ENCODE measurements at places on chromosomes 1 and 21.

- DNase-seq: no peak
These were observed 100.5 kb downstream of the GLIS1 start for GRCh38 chr1:53638360-53639035.

- no peak for DNase-seq
These were observed 52.8 kb downstream of the SPSB1 start for GRCh38 chr1:9345471-9345870.

- DNase-seq: no peak
These were observed 38.5 kb downstream of the IGFN1 start for GRCh38 chr1:201229095-201229494.

DNA sequence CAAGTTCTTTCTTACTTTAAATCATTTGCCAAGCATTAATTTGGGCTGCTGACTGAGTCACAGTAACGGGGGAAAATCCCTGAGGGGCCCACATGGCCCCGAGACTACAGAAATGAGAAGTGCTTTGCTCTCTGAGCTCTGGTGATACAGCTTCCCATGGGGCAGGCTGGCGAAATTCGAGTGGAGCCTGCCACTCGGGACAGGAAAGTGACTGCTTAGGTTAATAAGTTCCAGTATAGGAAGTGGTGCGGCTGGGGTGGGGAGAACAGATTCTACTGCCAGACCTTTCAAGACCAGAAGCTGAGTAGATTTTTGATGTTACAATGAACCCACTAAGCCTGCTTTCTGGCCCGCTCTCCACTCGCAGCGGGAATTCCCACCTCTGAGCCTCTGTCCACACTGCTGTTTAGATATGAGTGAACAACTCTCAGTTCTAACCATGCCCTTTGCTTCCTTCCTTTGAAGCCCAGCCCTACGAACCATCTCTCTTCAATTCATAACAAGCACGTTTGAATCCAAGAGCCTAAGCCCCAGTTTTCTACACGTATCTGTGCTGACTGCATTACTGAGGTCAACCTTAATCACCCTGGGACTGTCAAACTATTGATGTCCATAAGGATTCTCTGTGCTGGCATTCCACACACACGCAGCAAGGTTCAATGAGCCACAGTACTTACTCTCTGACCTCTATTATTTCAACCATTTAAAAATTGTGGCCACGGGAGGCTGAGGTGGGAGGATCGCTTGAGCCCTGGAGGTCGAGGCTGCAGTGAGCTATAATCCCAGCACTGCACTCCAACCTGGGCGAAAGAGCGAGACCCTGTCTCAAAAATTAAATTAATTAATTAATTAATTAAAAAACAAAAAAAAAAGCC, 9.6 kb downstream of the ZBTB17 start:
- peak; percentile 67 for DNase-seq

GRCh38 chr1:4144349-4144971, 244.4 kb upstream of the C1orf174 start:
- no peak for DNase-seq

DNA sequence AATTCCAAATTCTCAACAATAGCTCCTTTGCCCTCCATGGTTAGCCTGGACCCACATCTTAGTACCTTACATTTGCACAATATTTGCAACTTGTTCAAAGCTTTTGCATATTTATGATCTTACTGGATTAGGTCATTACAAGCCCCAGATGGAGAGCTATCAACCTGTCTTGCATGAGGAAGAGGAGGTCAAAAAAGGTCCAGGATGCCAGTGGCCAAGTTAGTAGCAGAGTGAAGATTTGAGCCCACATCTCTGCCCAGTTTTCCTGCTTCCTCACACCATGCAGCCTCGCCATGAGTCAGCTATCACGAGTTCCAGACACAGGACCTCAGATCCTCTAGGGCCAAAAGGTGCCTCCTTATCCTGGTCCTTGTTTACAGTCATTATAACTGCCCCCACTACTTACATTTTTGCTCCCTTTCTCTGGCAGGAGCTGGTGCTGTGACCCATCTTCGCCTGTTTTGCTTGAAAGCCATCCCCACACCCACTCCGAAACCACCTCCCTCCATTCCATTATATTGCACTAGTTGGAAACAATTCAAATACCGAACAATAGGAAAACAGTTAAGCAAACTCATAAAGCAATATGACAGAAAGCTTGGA, 5.0 kb upstream of the AHCYL1 start:
- no peak for DNase-seq

DNA sequence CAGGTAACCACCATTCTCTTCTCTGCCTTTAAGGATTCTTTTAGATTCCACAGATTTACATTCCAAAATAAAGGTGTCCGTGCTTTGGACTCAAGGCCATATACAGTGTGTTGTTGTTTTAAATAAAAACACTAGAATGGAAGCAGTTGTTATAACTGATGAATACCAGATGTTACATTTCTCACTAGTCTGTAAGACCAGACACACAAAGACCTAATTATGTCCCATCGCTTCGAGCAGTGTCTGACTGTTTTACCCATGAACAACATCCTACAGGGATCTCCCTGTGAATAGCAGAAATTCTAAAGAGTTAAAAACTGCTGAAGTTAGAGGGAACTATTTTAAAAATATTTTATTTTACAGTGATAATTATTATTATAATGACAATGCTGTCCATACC, 574.7 kb upstream of the ZP4 start:
- DNase-seq: no peak

GRCh38 chr1:35316264-35316663, 47.8 kb downstream of the ZMYM4 start:
- no peak for DNase-seq

- no peak for DNase-seq
These were observed 8.0 kb downstream of the RUNX3 start for GRCh38 chr1:24921938-24922662.

- no peak for DNase-seq
These were observed 10.4 kb downstream of the SSU72 start for GRCh38 chr1:1564268-1564667.

GRCh38 chr1:10065344-10065685, 32.6 kb downstream of the UBE4B start:
- no peak for DNase-seq

GRCh38 chr1:222331340-222331739, 216.6 kb downstream of the HHIPL2 start:
- DNase-seq: no peak

DNA sequence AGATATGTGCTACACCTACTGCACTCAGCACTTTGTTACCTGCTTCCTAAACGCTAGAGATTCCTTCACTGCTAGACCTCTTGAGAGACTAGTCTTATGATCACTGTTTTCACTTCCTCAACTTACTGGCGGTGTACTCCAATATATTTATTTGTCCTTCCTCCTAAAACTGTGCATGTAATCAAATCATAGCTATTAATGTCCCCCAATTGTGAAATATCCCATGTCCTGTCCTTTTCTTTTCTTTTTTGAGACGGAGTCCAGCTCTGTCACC, 3.4 kb downstream of the SOAT1 start:
- DNase-seq: no peak

GRCh38 chr1:105730701-105731100, 1325.8 kb upstream of the PRMT6 start:
- no peak for DNase-seq

DNA sequence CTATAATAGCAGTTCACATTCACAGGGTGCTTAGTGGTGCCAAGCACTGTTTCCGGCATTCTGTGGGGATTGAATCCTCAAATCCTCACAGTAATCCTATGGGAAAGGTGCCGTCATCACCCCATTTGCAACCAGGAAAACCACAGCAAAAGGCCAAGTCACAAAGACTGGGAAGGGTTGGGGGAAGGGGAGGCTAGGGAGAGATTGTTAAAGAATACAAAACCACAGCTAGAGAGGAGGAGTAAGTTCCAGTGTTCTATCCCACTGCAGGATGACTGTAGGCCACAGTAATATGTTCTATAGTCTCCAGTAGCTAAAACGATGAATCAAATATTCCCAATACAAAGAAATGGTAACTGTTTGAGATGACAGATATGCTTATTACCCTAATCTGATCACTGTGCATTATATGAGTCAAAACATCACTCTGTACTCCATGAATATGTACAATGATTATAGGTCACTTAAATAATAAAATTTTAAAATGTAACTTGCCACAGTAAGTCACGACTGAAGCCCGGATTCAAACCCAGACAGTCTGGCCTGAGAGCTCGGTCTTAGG, 256.8 kb downstream of the TOMM20 start:
- no peak for DNase-seq

- DNase-seq: no peak
These were observed 65.8 kb downstream of the TRIM11 start for GRCh38 chr1:228340686-228341449.

GRCh38 chr1:85048296-85049064, at the start of gene MCOLN3:
Gene MCOLN3 (minus strand): TSS chr1:85048500. CDS start chr1:85045360, 3,140 bp downstream.
- no peak for DNase-seq

GRCh38 chr1:238281418-238281817, 390.7 kb upstream of the ZP4 start:
- DNase-seq: no peak

DNA sequence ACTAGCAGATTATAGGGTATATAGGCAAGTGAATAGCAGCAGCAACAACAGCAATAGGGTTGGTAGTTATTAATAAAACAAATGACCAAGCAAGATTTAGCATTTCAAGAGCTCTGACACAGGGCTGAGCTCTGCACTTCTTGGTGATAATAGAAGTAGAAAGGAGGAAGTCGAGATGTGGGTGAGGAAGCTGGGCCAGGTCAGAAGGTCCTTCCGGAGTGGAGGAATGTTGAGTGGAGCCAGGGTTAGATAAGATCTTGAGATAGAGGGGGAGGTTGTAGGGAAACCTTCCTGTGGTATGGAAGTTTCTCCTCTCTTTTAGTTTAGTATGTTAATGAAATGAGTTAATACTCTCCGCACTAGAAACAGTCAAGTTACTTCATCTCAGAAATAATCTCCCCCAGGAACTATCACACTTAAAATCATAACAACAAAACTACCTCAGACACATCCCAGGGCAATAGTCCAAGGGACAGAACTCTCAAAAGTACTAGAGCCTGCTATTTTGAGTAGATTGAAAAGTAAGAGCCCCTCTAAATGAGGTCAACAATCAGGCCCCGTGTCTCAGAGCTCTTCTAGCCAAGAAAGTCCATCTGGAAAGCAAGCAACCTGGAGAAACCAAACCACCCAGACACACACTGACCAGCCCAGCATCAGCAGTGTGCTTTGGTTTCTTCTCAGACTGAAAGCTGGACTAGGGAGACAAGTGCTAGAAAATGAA, 45.4 kb upstream of the ATP1B1 start:
- DNase-seq: no peak

GRCh38 chr1:219837994-219838294, 90.4 kb downstream of the SLC30A10 start:
- DNase-seq: no peak

DNA sequence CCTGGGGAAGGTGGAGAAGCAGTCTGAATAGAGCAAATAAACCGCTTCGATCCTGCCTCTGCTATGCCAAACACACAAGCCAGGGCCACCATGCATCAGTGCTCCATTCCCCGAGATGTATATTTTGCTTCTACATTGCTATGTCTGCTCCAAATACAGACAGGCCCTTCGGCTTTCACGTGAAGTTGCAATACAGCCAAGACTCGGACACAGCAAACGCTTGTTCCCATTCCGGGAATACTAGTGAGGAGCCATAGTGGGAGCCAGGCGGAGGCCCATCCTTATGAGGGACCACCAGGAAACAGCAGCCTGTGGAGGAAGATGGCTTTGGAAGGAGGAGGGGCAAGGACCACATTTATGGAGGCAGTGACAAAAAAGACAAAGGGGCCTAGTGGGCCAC, 22.6 kb downstream of the ERI3 start:
- no peak for DNase-seq

DNA sequence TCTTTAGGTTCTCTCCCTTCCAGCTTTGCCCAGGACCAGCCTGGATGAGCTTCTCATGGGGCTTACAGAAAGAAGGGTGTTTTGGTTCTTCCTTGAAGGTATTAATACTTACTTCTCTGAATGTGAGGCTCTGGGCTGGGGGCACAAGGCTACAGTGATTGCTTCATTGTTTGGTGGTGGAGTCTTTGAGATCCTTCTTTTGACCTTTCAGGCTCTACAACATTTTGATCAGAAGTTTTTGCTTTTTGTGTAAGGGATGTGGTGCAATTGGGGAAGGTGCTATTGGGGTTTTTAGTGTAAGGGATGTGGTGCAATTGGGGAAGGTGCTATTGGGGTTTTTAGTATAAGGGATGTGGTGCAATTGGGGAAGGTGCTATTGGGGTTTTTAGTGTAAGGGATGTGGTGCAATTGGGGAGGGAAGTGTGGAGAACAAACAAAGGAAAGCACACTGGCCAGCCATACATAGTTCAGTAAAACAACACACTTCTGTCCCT, 103.6 kb upstream of the IVNS1ABP start:
- no peak for DNase-seq

DNA sequence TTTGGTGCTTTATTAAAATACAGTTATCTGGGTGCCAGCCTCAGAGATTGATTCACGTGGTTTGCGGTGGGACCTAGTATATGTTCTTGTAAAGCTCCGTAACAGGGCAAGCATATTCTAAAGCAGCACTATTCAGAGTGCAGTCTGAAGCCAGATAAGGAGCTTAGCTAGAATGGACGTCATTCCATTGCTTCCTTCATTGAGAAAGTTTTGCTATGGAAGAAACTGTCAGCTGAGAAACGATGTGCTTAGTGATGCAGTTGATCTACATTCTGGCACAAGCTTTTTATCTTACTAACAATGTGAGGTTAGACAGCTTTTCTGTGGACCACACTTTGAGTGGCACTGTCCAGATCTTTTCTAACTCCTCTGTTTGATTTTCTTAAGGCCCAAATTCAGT, 26.2 kb downstream of the SLC44A3 start:
- no peak for DNase-seq

GRCh38 chr1:203317429-203318228, 12.3 kb downstream of the BTG2 start:
- no peak for DNase-seq

- no peak for DNase-seq
These were observed 346.7 kb upstream of the VAMP3 start for GRCh38 chr1:7424352-7424890.

- DNase-seq: no peak
These were observed 3.4 kb downstream of the PSMB4 start for GRCh38 chr1:151402764-151403163.

- no peak for DNase-seq
These were observed 55.4 kb upstream of the LMO4 start for GRCh38 chr1:87273291-87273690.
